Dermis lymphatic vessel endothelial cell (primary cell): ENCODE measurements at places on chromosomes 2 and 18. TPM values are rescaled to one million over a fixed set of nuclear protein-coding genes. Genes with fewer than 3 reads are reported as not detected.

SULT1C2 gene
- under 0.01 TPM in 1 of 2 replicates, not detected in the other for total RNA-seq

POTEJ gene
- 0.26 and 1.1 TPM in 2 replicates for total RNA-seq

NEDD4L gene
- total RNA-seq = 9.7 and 10.4 TPM in 2 replicates

ATP6V1B1 gene
- not detected in 2 replicates for total RNA-seq

KLHL14 gene
- 0.98 and 1.4 TPM in 2 replicates for total RNA-seq

NFATC1 gene
- 21.0 and 21.1 TPM in 2 replicates for total RNA-seq

M1AP gene
- not detected in 2 replicates for total RNA-seq

SKOR2 gene
- not detected in 2 replicates for total RNA-seq

ATOH8 gene
- 16.5 and 36.4 TPM in 2 replicates for total RNA-seq

CXCR2 gene
- total RNA-seq = not detected in 2 replicates

TCF7L1 gene
- 4.3 and 5.2 TPM in 2 replicates for total RNA-seq

C2orf81 gene
- under 0.01 TPM in 1 of 2 replicates, not detected in the other for total RNA-seq

PLEKHH2 gene
- total RNA-seq = under 0.01 and 0.09 TPM in 2 replicates

ACYP2 gene
- total RNA-seq = 11.3 and 12.0 TPM in 2 replicates

CRYGC gene
- not detected in 2 replicates for total RNA-seq

FOXI3 gene
- not detected in 2 replicates for total RNA-seq

SLC25A52 gene
- total RNA-seq = 0.17 TPM in 1 of 2 replicates, not detected in the other

SCYGR4 gene
- total RNA-seq = not detected in 2 replicates

ASB18 gene
- total RNA-seq = not detected in 2 replicates

GALNT3 gene
- 0.11 and 0.17 TPM in 2 replicates for total RNA-seq

CSRNP3 gene
- total RNA-seq = 0.76 and 0.95 TPM in 2 replicates

ZNF521 gene
- 139 and 149 TPM in 2 replicates for total RNA-seq
